ENCODE measurements at places on chromosomes 5 and 9.
A peak's percentile ranks its signal among the peaks of the same experiment; 100 is the strongest.

- no peak for DNase-seq
These were observed 4.3 kb upstream of the TRIO start for GRCh38 chr5:14138608-14139540.

- no peak for DNase-seq
These were observed 8.2 kb downstream of the IPPK start for GRCh38 chr9:92661743-92662142.

DNA sequence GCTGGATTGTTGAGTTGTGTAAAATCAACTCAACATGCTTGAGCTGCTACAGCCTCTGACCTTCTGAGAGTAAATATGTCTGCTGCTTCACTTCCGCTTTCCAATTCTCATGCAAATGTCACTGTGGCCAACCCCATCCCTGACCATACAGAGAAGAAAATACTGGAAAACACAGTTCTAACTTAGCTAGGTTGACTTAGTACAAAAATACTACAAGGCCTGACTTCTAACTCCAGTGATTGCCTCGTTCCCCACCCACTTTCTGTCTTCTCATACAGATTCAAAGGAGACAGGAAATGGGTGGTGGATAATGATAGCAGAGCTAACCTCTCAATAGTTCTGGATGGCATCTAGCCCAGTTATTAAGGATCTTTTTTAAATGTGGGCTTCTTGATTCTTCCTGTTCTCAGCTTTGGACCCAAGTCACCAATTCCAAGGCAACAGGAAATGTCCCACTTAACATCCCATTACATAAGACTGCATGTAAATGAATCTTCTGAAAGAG, 226.6 kb upstream of the SLC24A2 start:
- no peak for DNase-seq

GRCh38 chr9:38042626-38043357, 26.2 kb downstream of the SHB start:
- no peak for DNase-seq

GRCh38 chr9:126612326-126612812, 1.4 kb upstream of the LMX1B start:
- DNase-seq, result no peak

- no peak for DNase-seq
These were observed 1018.4 kb upstream of the ARRDC3 start for GRCh38 chr5:92401492-92401891.

DNA sequence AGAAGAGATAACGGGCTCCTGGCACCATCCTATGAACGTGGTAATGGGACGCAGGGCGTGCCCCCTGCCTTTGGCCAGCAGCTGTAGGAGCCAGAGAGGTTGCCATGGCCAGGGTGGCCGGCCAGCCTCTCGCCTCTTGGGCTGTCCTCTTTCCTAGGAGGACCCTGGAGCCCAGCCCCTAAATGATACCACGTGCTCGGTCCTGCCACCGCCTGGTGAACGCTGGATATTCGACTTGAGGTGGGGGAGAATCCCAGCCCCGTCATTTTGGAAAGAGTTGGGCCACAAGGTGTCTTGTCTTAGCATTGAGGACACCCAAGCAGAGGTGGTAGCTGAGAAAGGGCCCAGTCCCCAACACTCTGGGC, 391 bp upstream of the NRG2 start:
- DNase-seq, result peak; percentile 63

DNA sequence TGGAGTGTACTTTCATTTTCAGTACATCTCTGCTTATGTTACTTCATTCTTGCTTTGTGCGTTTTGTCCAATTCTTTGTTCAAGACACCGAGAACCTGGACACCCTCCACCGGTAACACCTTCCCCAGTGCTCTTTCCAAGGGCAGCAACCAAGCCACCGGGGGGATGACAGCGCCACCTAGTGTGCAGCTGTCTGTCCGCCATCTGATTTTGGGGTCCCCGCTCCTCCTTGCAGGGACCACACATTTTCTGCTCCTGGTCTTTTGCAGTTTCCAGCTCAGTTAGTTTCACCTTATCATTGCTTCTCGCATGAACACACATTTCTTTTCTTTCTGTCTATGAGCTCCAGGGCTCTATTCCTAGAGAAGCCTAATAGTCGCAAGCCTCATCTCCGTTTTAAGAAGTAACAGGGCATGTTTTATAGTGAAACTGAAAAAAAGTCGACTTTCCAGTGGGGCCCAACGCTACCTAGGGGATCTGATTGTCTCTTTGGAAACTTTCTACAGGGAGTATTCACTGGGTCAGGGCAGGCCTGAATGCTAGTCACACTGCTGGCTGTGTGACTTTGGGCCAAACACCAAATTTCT, 152.1 kb downstream of the FSTL4 start:
- DNase-seq, result no peak

DNA sequence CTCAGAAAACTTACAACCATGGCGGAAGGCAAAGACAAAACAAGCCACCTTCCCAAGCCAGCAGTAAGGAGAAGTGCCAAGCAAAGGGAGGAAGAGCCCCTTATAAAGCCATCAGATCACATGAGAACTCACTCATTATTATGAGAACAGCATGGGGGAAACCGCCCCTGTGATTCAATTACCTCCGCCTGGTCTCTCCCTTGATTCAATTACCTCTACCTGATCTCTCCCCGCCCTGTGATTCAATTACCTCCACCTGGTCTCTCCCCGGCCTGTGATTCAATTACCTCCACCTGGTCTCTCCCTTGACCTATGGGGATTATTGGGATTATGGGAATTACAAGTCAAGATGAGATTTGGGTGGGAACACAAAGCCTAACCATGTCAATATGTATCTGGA, 467.3 kb upstream of the FTMT start:
- no peak for DNase-seq

- DNase-seq, result no peak
These were observed 13.2 kb downstream of the GZMK start for GRCh38 chr5:55037046-55037771.

GRCh38 chr9:93090091-93090655, 5.8 kb upstream of the CARD19 start:
- DNase-seq, result no peak

GRCh38 chr5:17004441-17005106, 68.5 kb upstream of the MYO10 start:
- no peak for DNase-seq

DNA sequence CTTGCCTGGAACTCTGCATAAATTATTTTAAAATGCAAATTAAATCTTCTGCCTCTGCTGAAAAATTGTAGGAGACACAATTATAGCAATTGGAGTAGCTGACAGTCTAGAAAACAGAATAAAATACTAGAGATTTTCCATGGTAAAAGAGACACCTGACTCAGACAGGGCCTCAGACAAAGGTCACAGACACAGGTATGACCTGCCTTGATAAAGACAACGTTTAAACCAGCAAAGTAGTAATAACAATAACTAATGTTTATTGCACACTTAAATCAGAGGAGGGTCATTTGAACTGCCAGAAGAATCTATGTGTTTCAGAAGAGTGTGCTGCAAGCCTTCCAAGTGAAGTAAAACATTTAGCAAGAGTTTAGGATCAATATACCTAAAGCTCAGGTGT, 3.9 kb downstream of the SOWAHA start:
- DNase-seq, result no peak

GRCh38 chr5:16385516-16386090, 80.0 kb downstream of the ZNF622 start:
- no peak for DNase-seq

GRCh38 chr5:14086261-14086660, 56.9 kb upstream of the TRIO start:
- DNase-seq, result no peak

DNA sequence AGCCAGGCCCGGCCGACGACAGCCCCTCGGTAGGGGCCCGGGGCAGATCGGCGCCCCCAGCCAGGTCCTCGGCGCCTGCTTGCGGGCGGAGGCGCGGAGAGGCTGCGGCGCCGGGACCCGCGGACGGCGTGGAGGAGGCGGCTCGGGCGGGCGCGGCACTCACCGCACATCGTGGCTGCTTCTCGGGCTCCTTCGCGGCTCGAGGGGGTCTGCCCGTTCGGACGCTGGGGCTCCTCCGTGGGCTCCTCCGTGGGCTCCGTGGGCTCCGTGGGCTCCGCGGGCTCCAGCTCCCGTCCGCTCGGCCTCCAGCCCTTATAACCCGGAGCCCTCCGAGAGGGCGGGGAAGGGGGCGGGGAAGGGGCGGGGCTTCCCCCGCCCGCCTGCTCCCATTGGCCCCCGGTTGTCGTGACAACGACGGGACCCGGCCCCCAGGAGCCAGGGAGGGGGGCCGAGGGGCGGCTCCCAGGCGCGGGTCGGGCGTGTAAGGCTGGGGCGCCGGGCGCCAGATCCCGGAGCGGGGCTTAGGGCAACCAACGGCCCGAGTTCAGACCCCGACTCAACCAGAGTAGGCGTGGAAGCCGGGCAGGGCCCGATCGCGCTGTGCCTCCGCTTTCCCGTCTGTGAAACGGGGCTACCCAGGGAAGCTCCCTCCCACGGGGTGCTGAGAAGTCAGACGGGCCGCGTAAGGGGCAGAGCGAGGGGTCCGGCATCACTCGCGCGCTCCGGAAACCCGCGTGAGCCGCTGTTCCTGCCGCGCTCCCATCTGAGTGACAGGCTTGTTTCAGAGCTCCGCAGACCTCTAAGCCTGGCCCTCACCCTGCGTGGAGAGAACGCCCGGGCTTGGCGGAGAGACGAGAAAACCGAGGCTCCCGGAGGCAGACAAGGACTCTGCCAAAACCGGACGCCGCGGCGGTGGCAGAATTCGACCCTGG, at the start of gene GFPT2:
Gene GFPT2 (minus strand): TSS at position 289 of the 932 bp plus-strand sequence. CDS start 119 bp downstream, at position 170.
- DNase-seq, result peak; percentile 91

- no peak for DNase-seq
These were observed 98.9 kb downstream of the CEMIP2 start for GRCh38 chr9:71669284-71669995.

- DNase-seq, result no peak
These were observed 579.7 kb upstream of the CDH10 start for GRCh38 chr5:25224316-25224982.

- no peak for DNase-seq
These were observed 29.2 kb upstream of the HMHB1 start for GRCh38 chr5:143782588-143783386.

DNA sequence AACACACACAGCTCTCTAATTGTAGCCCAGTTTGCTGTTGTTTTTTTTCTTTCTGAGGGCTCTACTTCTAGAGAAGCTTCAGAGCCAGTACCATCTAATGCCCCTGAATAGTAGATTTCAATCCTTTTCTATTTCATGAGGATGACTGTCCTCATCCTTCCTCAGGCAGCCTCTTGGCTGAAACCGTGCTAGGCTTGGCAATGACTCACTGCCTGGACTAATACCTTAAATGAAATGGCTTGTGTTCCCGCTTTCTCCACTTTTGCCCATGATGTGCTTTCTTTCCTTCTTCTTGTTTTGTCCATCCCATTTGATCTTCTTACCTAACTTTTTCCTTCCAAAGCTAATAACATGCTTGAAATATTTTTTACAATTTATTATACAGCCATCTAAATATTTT, 80.1 kb downstream of the ITGA1 start:
- DNase-seq, result no peak

DNA sequence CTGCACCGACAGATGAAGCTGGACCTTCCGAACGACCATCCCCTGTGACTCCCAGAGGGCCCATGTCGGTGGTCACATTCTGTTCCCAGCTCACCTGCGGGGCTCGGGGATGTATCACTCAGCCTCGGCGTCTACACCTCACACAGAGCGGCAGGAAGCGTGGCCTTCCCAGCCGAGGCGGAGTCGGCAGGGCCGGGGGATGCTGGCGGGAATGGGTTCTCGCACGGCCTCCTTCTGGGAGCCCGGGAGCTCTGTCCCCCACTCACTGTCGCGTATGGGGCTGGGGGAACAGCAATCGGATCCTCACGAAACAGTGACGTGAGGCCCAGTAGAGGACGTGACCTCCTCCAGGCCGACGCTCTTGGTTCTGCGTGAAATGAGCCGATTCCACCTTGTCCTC, 20.4 kb downstream of the NACC2 start:
- no peak for DNase-seq

DNA sequence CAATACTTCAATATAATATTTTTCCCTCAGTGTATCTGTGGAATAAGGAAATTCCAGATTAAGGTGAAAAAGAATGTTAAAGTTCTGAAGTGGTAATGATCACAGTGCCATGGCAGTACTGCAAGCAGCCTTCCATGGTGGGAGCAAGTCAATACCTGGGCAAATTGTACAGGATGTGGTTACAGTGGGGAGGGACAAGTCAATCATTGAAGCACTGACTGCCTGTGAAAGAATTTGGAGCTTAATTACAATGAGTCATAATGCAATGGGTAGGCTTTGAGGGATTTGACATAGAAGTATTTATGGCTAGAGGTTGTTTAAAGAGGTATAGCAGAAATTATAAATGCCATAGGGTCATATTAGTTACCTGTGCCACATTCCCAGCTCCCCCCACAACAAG, 786.5 kb upstream of the ACO1 start:
- no peak for DNase-seq

DNA sequence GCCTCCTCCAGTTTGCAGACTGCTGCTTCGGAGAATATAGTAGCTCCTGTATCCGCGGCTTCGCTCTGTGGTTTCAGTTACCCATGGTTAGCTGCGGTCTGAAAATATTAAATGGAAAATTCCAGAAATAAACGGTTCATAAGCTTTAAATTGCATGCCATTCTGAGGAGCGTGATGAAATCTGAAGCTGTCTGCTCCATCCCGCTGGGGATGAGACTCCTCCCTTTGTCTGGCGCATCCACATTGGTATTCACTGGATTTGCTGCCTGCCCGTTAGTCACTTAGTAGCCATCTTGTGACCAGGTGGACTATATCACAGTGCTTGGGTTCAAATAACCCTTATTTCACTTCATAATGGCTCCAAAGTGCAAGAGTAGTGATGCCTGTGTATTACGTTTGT, 36.3 kb downstream of the MSX2 start:
- no peak for DNase-seq

DNA sequence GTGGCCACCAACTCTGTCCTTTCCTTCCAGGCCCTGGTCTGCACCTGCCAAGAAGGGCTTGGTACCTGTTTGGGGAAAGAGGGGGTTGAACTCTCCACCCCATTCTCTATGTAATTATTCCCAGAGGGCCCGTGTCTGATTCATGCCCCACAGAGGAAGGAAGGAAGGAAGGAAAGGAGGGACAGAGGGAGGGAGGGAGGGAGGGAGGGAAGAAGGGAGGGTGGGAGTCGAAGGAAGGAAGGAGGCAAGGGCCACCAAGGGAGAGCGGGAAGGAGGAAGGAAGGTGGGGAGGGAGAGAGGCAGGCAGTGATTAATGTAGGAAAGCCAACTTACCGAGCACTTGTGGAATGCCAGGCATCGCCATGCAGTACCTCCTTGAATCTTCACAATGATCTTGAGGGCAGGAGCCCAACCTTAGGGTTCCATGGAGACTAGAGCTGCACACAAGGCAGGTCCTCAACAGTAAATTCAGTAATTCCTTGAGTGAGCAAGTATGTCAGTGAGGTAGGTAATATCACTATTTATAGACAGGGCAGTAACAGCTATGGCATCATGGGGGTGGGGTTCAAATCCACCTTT, 75.8 kb downstream of the FGF18 start:
- no peak for DNase-seq

GRCh38 chr5:87741881-87742280, 329.2 kb upstream of the CCNH start:
- no peak for DNase-seq

GRCh38 chr5:3622961-3623360, 27.3 kb downstream of the IRX1 start:
- no peak for DNase-seq
